Common myeloid progenitor, CD34-positive (primary cell): ENCODE measurements at places on chromosomes 2 and 18.

DNA sequence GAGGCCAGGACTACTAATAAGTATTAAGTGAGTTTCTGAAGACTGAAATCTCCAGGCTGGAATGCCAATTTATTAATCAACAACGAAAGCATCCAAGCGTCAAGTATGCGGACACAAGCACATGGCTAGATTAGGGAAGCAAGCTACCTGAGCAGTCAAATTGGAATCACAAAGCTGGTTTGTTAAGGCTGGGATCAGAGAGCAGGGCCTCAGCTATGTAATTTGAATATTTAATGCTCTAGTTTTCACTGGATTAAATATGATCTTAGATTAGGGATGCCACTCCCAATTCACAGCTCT, 5.7 kb downstream of the CCL20 start:
- DNase-seq: no peak

- no peak for DNase-seq
Measured at GRCh38 chr2:21939967-21940366, 816.2 kb downstream of the TDRD15 start.

- DNase-seq: no peak
Measured at GRCh38 chr2:66013456-66013855, 421.5 kb upstream of the MEIS1 start.

- DNase-seq: no peak
Measured at GRCh38 chr2:75600461-75601011, 39.8 kb upstream of the EVA1A start.

DNA sequence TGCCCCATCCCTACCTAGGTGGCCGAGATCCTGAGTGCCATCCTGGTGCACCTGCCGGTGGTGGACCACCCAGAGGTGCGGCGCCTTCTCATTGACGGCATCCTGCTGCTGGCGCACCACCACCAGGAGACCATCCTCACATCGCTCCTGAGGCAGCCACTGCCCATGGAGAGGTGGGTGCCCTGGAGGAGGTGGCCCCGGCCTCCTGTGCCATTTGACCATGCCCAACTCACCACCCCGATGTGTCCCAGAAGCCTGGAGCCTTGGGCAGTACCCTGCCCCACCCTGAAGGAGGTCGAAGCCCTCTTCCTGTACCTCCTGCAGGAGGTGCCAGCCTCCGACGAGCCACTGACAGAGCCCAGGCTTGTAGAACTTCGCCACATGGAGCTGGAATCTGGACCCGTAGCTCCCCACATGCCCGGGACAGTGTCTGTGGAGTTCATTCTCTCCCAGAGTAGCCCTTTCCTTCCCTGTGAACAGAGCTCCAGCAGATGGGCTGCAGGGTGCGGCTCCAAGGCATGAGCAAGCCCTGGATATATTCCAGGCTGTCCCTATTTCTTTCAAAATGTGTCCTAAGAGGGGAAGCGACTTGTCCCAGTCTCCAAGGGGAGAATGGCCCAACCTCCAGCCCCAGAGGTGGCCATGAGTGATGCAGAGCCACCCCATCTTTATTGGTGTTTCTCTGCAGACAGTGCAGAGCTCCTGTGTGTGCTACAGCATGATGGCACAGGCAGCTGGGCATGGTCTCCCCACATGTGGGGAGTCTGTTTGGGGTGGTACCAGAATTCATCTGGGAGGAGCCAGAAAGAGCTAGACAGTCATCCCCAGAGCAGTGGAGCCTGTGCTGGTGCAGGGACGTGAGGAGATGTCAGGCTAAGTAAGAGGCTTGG, 34.2 kb downstream of the HJURP start:
- no peak for DNase-seq

DNA sequence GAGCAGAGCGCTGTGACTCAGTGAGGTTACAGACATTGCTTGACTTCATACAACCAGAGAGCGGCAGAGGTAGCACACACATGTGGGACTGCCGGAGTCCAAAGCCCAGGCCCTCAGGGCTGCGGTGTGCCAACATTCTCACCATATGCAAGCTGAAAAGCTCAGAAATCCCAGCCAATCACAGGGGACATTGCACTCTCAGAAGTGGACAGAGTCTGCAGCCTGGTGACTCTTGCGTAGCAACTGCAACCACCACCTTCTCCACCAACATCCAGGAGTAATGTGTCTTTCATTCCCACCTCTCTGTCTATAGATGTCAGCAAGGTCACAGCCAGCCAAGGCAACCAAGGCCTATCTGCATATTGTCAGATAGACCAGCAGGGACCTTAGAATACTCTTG, 158.1 kb downstream of the TTC32 start:
- DNase-seq: no peak
